HuH-7.5 (cell line): ENCODE measurements at places on chromosomes 13 and 19.
A peak's percentile ranks its signal among the peaks of the same experiment; 100 is the strongest.

- DNase-seq = no peak
Observed at GRCh38 chr13:114131583-114132418, 622 bp downstream of the RASA3 start.

- DNase-seq = no peak
Observed at GRCh38 chr13:69108486-69108885, 999.1 kb upstream of the ATXN8OS start.

DNA sequence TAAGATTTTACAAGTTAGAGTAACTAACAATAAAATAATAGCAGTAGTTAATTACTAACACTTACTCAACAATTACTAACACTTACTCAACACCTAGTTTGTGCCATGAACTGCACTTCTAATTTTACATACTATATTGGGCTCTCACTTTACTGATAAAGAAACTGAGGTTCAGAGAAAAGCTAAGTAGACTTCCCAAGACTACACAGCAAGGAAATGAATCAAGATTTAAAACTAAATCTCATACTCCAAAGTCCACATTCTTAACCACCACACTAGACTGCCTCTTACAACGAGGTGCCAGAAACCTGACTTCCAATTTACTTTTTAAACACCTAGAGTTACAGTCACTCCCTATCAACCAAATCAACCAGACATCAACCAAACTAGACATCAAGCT, 25.1 kb downstream of the RBM26 start:
- DNase-seq = no peak

- no peak for DNase-seq
Observed at GRCh38 chr13:66222127-66222526, 1008.0 kb downstream of the PCDH9 start.

- DNase-seq = no peak
Observed at GRCh38 chr13:85497652-85498051, 301.6 kb downstream of the SLITRK6 start.

GRCh38 chr13:80881495-80881894, 540.6 kb upstream of the SPRY2 start:
- no peak for DNase-seq

DNA sequence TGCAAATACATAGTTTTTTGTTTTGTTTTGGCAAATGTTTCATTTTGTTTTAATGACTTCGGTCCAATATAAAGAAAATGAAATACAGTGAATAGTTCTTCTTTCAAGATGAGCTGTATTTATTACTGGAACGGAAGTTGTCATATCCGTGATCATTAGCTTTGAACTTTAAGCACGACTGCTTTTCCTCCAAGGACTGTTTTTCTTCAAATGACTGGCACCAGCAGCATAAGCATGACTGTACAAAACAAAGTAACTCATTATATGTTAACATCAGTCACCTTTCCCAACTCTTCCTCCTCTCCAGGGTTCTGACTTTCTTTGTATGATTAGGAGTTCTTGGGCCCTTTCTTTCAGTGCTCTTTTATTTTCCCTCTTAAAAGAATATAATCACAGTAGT, 20.5 kb downstream of the EDNRB start:
- no peak for DNase-seq

DNA sequence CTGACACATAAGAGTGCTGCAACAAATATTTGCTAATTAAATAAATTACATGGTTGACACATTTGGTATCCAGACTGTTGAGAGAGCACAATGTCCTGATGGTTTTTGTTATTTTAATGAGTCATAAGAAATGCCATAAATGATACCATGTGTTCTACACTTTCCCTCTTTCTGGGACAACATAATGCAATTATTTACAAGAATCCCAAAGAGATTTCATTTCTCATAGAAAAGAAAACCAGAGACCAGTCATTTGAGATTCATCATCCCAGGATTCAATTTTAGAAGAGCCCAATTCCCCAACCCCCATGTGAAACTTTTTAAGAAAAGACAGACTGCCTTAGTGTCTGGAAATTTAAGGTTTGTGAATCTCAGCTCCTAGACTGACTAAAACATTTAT, 399.6 kb downstream of the DCT start:
- no peak for DNase-seq

DNA sequence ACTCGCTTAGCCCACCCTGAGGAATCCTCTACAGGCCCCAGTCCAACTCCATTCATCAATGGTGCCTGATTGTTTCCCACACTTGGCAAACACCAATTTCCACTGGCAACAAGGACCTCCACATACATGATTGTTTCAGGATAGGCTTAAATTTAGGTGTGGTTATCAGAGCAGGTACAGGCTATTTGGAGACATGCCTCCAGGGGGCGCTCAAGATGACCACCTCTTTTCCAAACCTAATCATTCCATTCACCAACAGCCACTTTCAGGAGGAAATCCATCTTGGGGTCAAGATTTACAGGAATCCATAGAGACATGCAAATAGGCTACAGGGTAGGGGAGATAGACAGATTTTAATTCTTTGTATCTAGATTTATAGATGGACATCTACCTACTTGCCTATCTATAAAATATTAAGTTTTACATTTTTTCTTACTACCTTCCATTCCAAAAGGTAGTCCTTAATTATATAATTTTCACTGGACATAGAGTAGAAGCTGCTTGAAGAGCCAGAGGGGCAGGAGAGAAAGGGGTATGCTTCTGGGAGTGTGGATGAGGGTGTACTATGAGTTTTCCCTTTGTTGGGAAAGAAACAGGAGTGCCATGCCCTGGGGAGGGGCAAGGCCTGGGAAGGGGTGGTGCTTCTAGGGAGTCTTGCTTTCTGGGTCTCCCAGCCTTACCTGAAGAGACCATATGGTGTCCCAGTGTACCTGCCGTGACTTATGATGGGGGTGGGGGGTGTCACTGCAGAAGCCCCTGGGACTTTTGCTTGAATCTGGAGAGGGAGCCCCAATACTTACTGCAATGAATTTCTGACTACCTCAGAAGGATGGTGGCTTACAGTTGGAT, 14.1 kb upstream of the PCDH8 start:
- no peak for DNase-seq

DNA sequence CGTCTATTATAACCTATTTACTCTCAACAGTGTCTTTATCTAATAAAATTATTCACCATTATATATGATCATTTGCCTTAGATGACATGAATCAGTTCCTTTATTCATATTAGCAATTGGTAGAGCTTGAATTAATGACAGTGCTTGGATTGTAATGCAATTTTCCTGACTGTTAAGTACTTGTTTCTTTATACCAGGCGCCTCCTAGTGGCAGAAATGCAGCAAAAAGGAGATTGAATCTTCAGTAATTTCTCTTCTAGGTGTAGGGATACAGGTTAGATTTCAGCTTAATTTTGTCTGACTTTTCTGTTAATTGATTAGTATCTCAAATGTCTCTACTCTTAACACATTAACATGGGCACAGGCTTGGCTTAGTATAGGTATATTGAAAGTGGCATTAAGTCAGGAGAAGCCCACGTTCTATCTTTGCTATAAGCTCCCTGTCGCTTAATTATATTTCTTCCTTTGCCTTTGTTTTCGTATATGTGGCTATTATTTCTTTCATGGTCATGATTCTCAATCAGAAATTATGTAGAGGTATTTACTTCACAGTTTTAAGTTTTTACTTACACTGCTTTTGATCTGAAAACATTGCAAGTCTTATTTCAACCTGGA, 9.1 kb upstream of the LHFPL6 start:
- no peak for DNase-seq

DNA sequence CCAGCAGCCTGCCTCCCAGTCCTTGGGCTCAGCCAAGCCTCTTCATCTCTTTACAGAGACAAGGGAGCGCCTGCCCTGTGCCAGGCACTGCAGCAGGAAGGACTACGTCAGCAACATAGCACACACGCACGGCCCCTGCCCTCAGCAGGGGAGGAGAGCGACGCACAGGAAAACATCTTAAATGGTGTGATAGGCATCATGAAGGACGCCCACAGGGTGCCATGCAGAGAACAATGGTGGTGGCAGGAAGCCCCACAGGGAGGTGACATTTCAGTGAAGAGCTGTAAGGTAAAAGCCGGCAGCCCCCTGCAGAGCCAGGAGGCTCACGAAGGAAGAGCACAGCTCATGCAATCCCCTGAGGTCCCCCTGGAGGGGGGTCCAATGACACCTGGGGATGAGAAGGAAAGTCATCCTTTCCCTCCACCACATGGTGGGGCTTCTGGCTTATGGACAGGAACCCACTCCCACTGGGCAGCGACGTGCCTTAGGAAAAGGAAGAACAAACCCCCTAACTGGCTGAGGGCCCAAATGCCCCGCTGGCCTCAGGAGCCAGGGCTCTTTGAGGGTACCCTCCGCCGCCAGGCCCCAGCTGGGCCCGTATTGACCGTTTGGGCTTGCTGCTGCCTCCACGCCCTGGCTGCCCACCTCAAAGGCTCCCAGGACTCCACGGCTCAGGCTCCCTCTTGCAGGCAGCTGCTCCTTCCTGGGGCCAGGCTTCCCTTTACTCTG, 37.3 kb upstream of the C13orf42 start:
- no peak for DNase-seq

GRCh38 chr19:13398780-13399726, 107.2 kb downstream of the CACNA1A start:
- DNase-seq = no peak

DNA sequence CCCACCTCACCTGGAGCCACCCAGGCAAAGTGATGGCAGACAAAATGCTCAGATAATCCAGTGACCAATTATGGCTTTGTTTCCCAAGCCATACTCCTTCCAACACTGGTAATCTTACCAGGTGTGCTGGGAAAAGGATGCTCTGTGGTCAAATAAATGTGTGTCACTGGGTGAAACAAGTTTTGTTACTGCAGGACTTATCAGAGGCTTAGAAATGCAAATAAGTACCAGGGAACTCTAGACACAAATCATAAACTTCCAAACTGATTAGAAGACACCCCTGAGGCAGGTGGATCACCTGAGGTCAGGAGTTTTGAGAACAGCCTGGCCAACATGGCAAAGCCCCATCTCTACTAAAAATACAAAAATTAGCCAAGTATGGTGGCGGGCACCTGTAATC, 26.4 kb downstream of the PIN1 start:
- no peak for DNase-seq

- no peak for DNase-seq
Observed at GRCh38 chr19:30006207-30006606, 64.2 kb downstream of the URI1 start.

DNA sequence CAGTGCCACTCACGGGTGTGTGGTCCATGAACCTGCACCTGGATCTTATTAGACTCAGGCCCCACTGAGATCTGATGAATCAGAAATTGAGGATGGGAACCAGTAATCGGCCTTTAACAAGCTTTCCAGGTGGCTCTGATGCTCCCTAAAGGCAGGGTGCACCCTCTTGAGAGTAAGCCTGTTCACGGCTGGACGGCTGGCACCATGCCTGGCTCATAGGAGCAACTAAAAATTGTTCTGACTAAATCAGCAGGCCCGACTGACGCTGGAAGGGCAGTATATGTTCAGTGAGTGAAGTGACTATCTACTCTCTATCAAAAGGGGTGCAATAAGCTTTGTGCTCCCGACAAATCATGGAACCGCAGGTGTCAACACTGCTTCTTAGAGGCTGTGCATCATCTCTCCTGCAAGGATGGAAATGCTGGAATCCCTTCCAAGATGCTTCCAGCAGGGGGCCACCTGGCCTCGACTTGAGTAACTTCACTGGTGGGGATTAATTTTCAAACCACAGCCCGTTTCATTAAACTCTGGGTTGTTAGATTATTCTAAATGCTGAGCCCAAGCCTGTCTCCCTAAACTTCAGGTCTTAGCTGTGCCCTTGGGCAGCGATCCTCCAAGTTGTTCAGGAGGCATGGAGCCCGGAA, 28.4 kb downstream of the TMTC4 start:
- peak; percentile 11 for DNase-seq

- no peak for DNase-seq
Observed at GRCh38 chr19:4728871-4729270, 5.2 kb upstream of the DPP9 start.

DNA sequence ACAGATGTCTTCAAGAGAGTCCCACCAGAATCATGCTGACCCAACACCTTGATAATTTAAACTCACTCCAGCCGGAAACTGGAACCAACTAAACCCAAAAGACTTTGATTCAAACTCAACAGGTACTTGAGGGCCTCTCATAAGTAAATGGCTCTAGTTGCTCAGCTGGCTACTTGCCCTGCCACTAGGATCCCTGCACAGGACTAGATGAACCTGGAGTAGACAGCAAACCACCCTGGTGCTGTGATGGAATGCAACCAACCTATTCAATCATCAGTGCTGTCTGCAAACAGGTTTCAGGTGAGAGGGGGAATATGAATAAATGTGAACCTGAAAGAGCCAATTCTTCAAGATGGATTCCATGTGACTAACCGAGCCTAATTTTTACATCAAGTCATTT, 216.3 kb downstream of the KATNAL1 start:
- DNase-seq = no peak

GRCh38 chr13:112657850-112658445, 31.9 kb upstream of the ATP11A start:
- no peak for DNase-seq

DNA sequence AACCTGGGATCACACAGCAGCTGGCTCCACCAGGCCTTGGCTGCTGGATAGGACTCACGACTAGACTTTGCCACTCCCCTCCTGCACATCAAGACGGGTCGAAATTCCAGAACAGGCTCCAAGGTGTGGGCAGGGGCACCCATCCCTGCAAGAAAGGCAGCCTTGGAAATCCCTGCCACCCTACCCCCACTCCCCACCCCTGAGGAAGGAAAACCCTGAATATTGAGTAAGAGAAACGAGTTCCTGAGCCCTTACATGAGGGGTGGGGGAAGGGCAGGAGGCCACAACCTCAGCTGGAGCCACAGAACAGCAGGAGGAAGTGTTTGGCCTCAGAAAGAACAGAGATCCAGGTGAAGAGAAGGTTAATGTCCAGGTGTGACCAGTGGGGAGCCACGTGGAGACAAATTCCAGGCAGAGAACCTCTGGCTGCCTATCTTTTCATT, 20.1 kb downstream of the DEDD2 start:
- DNase-seq = no peak

GRCh38 chr19:50477751-50478515, 1.3 kb upstream of the GARIN5A start:
- no peak for DNase-seq

- DNase-seq = no peak
Observed at GRCh38 chr13:39298951-39299350, 260.7 kb downstream of the NHLRC3 start.

GRCh38 chr13:22161871-22162270, 491.0 kb downstream of the FGF9 start:
- no peak for DNase-seq

- peak; percentile 71 for DNase-seq
Observed at GRCh38 chr19:13588957-13589833, 82.9 kb upstream of the CACNA1A start.

DNA sequence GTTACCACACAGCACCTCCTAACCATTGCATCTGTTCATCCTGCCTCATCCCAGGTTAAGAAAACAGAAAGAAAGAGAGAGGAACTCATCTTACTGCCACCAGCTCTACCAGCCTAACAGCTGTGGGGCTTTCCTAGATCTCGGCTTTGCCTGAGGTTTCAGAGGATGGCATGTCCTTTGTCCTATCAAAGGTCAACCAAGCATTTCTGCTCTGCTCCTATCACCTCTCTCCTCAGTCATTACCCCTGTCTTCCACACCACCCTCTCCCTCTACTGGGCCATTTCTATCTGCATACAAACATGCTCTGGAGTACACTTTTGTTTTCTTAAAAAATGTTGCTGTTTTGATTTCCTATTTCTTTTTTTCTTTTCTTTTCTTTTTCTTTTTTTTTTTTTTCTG, 393.3 kb downstream of the IRS2 start:
- DNase-seq = no peak
